Activated CD4-positive, CD25-positive, alpha-beta regulatory T cell treated with anti-CD3 and anti-CD28 coated beads, Interleukin-2, amount 50 U/mL, for 72 hours (primary cell): ENCODE measurements at places on chromosomes 1 and 21.

- no peak for DNase-seq
These were observed 21.6 kb downstream of the LAMB3 start for GRCh38 chr1:209630383-209631225.

GRCh38 chr1:172940174-172940855, 110.4 kb downstream of the TNFSF18 start:
- no peak for DNase-seq

DNA sequence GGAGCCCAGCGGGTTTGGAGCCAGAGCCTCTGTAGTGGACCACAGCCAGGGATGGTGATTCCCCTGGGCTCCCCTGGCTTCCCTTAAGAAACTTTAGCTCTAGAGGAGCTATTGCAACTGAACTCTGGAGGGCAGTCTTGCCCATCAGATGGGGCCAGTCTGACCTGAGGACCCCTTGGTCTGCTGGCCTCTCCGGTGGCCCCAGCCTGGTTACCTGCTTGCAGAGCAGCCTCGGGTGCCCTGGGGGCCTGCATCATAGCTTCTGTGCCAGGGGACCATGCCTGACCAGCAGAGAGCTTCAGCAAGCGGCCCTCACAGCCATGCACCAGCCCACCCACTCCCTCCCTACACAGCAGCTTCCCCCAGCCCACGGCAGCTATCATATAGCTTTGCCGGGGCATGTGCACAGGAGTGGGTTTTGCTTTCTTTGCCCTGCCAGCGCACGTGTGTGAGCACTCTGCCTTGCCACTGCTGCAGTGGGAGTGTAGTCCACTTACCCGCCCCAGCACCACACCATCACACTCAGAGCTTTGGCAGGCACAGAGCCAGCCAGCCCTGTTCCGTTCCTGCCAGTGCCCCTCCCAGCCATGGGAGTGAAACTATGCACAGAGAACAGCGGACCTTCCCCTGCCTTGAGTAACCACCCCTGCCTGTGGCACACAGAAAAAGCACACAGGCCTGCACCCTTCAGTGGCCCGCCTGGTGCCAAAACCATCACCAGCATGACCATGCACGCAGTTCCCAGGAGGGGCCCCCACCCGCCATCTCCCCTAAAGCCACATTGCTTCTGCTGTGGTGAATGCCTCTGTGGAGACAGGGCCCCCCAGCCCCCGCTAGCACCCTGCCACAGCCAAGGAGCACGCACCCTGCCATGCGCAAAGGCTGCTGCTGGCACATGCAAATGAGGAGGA, 442.9 kb upstream of the NEGR1 start:
- no peak for DNase-seq

- no peak for DNase-seq
These were observed 24.7 kb upstream of the ADGRB2 start for GRCh38 chr1:31788825-31789256.
